RKO (cell line): ENCODE measurements at places on chromosomes 3 and 15.

DNA sequence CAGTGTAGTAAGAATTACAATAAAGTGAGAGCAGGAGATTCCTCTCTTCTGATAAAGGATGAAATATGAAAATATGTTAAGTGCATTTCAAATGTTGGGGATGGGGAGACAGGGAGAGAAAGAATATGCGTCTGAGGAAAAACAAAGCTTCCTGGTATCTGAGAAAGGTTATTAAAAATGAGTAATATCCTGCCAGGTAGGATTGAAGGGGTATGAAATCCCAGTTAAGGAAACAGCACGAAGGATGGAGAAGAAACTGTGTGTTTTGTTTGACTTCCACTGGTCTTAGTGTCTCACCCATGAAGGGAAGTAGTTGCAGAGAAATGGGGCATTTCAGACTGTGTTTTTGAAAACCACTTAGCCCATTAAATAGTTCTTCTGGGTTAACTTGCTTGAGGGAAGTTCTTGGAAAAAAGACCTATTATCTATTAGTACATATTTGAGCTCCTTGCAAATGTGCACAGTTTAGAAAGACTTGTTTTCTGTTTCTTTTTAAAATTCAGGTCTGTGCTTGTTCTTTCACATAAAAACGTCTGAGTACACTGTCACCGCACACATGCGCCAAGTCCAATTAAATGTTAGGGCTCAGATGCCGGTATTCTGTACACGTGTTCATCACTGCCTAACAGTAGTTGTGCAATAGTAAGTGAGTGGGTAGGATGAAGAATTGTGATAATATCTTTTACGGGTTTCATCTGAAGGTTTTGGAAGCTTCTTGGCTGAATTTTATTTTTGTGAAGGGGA lies 196.1 kb upstream of the P2RY1 start:
- no peak for DNase-seq

DNA sequence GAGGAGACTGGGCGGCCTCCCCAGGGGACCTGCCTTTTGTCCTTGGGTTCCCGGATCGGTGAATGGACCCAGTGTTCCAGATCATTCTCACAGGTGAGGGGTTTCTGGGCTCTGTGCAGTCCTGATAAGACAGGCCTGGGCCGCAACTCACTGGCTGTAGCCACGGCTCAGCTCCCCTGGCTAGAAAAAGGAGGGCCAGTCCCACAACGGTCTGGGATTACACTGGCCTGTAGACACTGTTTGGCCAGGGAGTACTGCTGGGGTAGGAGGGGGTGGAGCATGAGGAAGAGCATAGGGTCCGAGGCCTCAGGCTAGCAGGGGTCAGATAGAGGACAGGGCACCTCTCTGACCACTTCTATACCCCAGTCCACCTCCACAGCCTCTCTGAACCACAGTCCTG lies 21.0 kb upstream of the TICRR start:
- DNase-seq: no peak

GRCh38 chr3:39209329-39209970 lies 17.1 kb upstream of the XIRP1 start:
- DNase-seq: no peak

GRCh38 chr3:122568755-122569154 lies 4.6 kb downstream of the DTX3L start:
- no peak for DNase-seq

DNA sequence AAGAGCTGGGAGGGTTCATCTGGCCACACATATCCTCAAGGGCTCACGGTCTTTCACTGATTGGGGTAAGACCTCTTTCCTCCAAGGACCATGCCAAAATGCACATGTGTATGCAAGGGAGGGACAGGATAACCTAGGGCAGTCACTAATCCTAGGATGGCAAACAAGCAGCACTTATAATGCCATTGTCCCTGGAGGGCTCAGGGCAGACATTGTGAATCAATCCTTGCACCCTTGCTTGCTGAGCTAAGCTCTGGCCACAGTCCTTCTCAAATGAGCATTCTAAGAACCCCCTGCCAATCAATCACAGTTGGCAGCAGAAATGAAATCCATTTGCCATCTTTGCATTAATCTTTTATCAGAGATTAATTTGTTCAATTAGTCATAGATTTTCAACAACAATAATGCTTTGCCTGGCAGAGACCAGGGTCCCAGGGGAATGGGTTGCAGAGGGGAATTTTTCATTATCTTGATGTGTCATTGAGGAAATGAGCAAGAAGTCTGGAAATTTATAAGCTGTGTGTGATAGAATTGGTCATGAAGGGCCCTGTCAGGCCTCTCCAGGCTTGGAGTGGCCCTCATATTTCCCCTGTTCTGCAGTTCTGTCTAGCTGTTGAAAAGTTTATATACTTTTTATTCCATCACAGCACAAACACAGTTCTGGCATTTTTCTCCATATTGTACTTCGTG lies 57.2 kb upstream of the KY start:
- no peak for DNase-seq

DNA sequence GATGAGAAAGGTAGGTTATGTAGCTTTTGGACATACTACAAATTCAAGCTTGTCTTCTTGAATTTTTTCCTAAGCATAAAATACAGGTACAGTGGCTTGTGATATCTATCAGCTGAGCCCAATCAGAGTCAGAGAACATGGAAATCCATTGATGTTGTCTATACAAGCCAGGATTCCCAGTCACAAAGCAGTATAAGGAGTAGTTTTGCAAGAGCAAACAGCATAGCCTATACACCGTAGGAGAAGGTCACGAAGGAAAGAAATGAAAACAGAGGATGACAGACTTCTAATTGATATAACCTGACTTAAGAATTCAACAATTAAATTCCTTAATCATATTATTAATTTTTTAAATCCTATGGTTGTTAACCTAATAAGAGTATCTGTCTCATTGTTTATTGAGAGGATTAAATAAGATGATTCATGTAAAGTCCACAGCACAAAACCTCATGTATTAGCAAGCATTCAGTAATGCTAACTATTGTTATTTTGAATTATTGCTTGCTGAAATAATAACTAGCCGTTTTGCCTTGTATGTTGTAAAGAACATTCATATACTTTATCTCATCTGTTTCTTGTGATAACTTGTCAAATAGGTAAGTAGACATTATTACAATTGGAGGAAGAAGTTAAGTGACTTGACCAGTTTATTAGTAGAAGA lies 276.6 kb upstream of the ZPLD1 start:
- DNase-seq: no peak

- peak; percentile 7 for DNase-seq
Observed at GRCh38 chr15:90585863-90586262, 56.1 kb downstream of the CRTC3 start.

- DNase-seq: no peak
Observed at GRCh38 chr3:174020156-174020555, 622.6 kb downstream of the NLGN1 start.

DNA sequence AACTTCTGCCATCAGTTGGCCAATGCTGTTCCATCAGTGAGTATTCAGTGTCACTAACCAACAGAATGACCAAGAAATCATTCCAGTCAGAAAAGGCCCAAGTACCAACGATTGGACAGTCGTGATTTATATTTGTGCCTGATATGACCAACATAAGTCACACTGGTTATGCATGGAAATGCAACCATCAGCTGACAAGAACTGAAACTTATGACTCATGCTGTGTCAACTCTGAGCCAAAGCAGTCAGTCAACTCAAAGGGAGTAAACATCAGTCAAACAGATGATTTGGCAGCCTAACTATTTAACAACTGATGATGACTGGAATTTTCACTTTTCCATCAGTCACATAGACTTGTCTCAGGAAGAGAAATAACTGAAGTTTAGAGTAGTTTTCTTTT lies 142.4 kb downstream of the ANXA2 start:
- peak; percentile 96 for DNase-seq

- DNase-seq: no peak
Observed at GRCh38 chr3:23438657-23439056, 235.5 kb downstream of the UBE2E2 start.

DNA sequence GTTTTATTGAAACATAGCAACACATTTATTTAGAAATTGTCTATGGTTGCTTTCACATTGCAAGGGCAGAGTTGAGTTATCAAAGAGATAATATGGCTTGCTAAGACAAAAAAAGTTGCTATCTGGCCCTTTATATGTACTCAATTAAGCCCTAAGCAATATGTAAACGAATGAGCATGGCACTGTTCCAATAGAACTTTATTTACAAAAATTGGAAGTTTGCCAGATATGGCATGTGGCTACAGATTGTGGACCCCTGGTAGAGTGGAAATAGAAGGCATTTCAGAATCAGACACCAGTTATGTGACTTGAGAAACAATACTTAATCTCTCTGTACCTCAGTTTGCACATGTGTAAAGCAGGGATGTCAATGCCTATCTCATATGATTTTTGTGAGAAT lies 515.6 kb upstream of the SGO1 start:
- DNase-seq: no peak

DNA sequence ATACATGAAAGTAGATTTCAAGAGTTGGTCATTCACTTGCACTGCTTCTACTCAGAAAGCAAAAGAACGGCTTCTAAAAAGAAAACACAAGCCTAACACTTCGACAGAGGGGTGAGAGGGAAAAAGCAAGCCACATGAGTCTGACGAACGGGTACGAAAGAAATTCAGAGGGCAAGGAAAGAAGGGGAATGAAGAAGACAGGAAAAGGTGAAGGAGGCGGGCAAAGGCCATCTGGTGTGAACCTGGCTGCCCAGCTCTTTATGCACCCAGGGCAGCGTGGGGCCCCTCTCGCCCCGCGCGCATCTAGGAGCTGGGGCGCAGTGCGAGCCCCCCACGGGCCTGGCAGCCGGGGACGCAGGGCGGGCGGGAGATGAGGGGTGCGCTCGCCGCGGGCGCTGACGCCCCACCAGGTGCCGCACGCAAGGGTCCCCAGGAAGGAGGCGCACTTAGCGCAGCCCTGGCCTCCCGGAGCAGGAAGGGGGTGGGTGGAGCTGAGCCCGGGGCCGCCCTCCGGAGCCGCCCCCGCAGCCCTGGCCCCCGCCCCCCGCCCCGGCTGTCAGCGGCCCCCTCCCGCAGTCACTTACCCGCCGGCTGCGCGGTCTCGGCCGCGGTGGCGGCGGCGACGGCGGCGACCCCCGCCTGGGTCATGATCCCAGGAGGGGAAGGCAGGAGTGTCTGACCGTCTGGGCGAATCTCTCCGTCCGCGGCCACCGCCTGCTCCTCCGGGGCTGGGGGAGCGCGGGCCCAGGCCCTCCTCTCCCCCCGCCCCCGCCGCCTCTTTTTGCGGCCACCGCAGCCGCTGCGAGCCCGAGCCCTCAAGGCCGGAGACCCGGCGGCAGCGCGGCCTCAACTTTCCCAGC lies at the start of gene USF3:
TSS of gene USF3 (minus strand) at position 857 of the 860 bp plus-strand sequence. CDS start 21,764 bp downstream, outside the sequence.
- peak; percentile 75 for DNase-seq

GRCh38 chr15:63121382-63122001 lies at the start of gene LACTB:
Gene LACTB, plus strand, starts transcription at chr15:63121861. Its CDS starts 11 bp downstream, at chr15:63121872.
- peak; percentile 90 for DNase-seq

- DNase-seq: no peak
Observed at GRCh38 chr3:89434621-89435380, 327.4 kb downstream of the EPHA3 start.

DNA sequence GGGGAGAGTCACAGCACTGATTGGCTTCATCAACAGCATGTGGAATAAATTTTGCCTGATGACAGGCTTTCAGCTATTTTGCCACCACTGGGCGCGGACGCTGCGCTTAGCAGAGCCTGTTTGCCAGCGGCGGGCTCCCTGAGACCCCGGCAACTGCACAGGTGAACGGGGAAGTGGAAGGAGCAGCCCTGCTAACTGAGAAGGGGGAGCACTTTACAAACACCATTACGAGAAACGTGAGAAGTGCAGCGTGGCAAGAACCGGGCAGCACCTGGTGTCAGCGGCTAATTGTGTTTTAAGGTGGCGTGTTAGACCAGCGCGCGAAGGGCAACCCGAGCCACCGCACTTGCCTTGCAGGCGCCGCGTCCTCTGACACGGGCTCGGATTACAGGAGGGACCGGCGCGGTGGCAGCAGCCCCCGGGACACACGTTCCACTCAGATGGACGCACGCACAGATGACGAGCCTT lies 307.8 kb upstream of the ARRDC4 start:
- no peak for DNase-seq

- no peak for DNase-seq
Observed at GRCh38 chr3:79461129-79461792, 306.5 kb downstream of the ROBO1 start.

DNA sequence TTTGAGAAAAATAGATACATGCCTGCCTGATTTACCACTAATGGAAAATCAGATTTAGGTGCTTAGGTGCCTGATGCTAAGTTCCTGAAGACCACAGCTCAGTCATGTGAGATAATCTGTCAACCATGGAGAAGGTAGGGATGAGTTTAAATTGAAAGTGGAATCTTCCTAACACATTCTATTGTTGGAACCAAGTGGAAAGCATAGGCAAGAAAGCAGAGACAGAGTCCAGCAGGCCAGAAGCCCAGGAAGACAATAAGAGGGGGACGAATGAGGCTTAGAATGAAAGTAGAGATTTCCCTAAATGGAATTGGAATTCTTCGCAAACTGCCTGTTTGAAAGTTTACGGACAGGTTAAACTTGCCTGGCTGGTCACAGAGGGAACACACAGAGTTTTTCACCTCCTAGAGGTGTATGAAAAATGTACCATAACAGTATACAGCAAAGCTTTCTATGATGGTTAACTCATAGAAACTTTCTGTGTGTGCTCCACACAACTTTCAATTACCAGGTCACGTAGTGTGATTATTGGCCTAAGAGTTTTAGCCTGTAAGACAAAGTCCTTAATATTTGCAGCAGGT lies 453.8 kb upstream of the KCNMB2 start:
- no peak for DNase-seq

GRCh38 chr15:46409841-46410301 lies 775.0 kb downstream of the SQOR start:
- DNase-seq: no peak

GRCh38 chr15:35880896-35881295 lies 334.9 kb upstream of the DPH6 start:
- DNase-seq: peak; percentile 1

DNA sequence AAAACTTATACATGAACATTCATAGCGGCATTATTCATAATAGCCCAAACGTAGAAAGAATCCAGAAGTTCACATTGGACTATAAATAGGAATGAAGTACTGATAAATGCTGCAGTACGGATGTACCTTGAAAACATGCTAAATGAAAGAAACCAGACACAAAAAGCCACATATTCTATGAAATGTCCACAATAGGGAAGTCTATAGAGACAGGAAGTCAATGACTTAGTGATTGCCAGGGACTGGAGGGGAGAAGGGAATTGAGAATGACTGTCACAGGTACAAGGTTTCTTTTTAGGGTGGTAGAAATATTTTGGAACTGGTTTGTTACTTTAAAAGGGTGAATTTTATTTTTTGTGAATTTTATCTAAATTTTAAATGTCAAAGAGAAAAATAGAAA lies 71.4 kb upstream of the SKOR1 start:
- no peak for DNase-seq

DNA sequence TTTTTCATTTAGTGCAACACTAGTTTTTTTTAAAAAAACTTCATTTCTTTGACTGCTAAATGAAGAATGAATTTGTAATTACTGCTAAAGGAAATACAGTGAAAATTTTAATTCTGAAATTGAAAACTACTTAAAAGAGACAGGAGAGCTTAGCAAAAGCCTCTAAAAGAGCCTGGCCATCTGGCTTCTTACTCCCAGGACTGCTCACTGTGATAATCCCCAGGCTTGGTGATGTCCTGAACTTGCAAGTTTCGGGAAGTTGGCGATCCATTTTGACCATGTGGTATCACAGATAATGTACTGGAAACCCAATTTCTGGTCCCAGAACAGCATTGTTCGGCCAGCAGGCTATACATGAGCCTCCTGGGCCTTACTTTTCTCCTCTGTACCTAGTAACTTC lies 292.1 kb downstream of the FGF12 start:
- DNase-seq: no peak
